AG10803 (cell line): ENCODE measurements at places on chromosomes 2 and 18.
A peak's percentile ranks its signal among the peaks of the same experiment; 100 is the strongest.

- DNase-seq = no peak
These were observed 227.7 kb upstream of the PXDN start for GRCh38 chr2:1972011-1972410.

GRCh38 chr2:131042148-131042775, 51.0 kb downstream of the FAM168B start:
- no peak for DNase-seq

DNA sequence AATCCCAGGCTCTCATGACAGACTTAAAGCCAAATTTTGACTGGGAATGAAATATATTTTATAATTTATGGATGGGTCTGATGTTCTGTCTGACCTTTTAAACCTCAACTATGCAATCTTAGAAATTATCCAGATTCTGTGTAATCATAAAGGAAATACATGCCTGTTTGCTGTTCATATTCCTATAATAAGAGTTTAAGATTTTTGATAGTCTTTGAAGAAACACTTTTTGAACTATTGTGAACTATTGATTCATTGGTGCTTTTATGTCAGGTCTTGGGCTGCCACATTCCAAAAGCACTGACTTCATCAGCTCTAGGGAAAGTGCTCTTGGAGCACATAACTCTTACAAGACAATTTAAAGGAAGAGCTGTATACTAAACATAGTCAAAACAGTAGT, 64.2 kb downstream of the CCDC150 start:
- DNase-seq = peak; percentile 48

- DNase-seq = peak; percentile 16
These were observed 538.3 kb upstream of the CDH2 start for GRCh38 chr18:28715206-28715605.

DNA sequence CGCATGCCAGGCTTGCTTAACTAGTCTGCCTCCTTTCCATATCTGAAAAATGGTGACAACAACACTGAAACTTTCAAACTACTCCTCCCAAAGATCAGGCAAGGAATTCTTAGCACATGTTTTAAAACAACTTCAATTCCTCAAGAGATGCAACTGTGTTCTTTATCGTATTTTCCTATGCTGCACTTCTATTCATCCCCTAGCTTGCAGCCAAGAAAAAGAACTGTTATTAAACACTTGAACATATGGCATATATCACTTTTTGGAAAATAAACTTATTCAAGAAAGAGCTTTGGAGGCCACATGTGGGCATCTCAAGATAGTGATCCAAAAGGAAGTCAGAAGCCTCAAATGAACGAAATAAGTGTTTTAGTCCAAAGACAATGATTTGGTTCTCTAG, 75.6 kb upstream of the STAM2 start:
- no peak for DNase-seq

- DNase-seq = no peak
These were observed 116.8 kb upstream of the PKDCC start for GRCh38 chr2:41930807-41931566.

DNA sequence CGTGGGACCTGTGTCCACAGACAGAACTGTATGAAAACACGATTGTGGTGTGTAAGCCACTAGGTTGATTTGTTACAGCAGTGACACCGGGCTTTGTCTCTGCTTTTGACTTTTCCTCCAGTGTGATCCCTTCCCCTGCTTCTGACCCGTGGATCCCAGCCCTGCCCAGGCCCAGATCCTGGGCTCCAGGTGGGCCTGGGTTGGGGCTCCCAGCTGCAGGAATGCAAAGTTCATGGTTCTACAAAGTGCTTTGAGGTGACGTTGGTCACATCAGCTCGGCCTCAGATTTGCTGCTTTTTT, 26.8 kb downstream of the HPCAL1 start:
- no peak for DNase-seq

DNA sequence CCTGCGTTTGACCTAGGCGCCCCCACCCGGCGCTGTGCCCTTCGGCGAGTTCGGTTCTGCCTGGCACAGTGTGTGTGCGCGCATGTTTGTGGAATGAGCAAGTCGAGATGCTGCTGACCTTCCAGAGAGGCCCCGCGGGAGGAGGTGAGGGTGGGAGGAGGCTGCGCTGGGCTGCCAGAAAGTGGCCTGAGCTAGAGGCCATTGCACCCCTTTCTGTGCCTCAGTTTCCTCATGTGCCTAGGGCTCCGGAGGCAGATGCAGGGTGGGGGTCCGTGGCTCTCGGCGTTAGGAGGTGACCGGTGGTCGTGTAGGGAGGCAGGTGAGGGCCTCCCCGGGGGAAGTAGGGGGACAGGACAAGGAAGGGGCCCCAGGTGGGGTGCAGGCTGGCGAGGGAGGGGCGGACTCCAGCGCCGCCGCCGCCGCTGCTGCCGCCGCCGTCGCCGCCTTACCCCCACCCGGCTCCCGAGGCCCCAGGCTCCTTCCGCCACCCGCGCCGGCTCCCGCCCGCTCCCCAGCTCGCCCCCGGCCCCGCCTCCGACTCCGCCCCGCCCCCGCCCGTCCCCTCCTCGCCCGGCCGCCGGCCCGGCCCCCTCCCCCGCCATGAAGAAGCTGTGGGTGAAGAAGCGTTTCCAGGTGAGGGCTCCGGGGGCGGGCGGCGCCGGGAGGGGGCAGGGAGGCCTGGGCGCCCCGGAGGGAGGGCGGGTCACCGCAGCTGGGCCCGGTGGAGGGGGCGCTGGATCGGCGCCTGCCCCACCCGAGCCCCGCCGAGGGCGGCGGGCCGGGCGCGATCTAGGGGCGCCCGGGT, 7.0 kb downstream of the SPEG start:
- DNase-seq = peak; percentile 68

GRCh38 chr2:216860426-216861137, 718 bp upstream of the TNP1 start:
- no peak for DNase-seq

GRCh38 chr18:44541159-44541558, 139.5 kb upstream of the SETBP1 start:
- no peak for DNase-seq

DNA sequence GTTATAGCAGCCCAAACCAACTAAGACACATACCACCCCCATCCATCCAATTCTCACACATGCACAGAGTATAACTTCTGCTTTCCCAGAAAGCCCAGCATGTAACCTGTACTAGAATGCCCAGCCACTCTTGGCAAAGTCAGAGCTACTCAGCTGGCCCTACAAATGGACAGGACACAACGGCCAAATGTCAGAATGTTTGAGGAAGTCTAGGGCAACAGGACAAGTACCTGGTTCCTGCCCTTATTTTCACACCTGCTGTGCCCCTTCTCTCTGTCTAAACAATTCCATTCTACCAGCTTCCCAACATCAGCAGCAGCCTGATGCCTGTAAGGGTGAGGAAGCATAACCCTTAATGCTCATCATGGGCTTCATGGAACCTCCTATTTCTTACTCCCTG, 15.1 kb upstream of the BZW1 start:
- no peak for DNase-seq

DNA sequence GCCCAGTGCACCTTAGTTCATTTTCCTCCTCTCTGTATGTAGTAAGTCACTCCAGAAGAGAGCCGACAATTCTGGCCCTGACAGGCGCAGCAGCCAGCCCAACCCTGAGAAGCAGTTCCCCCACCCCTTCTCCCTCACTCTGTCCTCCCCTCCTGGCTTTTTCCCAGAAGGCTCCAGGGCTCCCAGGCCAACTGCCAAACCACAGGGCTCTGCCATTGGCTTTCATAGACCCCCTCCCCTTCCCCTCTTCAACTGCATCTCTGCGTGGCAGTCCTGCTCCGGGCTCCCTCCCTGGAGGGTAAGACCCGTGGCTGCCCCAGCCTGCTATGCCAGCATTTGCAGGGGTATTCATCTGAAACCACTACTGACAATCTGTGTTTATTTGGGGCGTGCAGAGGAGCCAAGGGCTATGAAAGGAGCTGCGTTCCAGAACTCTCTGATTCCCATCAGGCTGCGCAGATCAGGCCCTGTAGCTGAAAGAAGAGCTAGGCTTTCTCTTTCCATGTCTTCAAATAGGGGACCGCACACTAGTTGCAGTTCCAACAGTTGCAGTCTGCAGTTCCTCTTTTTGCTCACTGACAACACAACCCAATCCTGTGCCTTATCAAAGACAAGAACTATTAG, 388.6 kb upstream of the TNP1 start:
- peak; percentile 29 for DNase-seq
